ENCODE measurements at places on chromosomes 12 and 14. TPM values are rescaled to one million over a fixed set of nuclear protein-coding genes. Genes with fewer than 3 reads are reported as not detected.

DNA sequence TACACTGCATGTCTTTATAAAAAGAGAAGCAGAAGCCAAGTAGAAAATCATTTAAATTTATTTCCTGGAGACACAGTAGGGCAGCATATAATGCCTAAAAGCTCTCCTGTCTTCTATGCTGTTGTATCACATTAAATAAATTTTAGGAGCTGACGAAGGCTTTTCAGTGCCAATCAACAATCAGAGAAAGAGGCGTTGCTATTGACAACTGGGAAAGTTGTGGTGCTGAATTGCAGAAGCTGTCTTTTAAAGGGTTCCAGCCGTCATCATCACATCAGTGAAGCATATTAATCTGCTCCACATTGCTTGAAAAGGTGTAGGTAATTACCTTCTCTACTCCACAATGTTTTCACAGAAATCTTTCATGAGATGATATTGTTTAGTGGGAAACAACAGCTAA lies 103.9 kb downstream of the FSCB start:
- no peak for DNase-seq

The ART4 gene
- not detected for polyA plus RNA-seq

- DNase-seq: no peak
These were observed 138.5 kb downstream of the MGAT4C start for GRCh38 chr12:86117711-86118110.

DNA sequence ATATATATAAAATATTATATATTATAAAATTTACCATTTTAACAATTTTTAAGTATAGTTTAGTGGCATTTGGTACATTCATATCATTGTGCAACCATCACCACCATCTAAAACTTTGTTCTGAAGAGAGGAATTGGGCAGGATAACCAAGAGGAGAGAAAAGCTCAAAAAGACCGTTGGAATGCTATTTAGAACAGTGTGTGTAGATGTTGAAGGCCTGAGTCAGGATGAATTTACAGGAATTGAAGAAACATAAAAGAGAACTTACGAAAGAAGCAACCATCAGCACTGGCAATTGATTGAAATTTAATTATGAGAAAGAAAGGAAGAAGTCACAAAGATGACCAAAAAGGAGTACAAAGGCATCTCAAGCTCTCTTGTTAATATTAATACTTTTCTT lies 196.9 kb upstream of the PWP1 start:
- DNase-seq: no peak

GRCh38 chr14:74946659-74947281 lies 8.6 kb downstream of the PGF start:
- DNase-seq: no peak

The PLEKHH1 gene
- 52.9 TPM for polyA plus RNA-seq

GRCh38 chr14:51442513-51443175 lies 202.6 kb downstream of the TMX1 start:
- DNase-seq: no peak

DNA sequence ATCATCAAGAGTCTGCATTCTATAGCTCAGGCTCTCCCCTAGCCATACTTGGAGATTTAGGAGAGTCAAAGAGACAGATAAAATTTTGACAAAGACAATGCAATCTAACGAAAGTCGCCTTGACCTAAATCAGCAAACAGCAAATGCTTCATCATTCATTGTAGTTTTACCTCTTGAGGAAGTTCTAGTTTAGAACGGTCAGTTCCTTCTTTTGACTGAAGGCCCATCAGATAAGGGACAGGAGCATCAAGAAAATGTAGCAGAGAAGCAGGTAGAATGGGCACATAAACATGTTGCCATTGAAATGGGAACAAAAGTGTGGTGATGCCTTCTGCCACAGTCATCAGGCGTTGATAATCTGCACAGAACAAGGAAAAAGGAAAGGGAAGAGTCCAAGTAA lies 130.9 kb downstream of the DENND5B start:
- no peak for DNase-seq

DNA sequence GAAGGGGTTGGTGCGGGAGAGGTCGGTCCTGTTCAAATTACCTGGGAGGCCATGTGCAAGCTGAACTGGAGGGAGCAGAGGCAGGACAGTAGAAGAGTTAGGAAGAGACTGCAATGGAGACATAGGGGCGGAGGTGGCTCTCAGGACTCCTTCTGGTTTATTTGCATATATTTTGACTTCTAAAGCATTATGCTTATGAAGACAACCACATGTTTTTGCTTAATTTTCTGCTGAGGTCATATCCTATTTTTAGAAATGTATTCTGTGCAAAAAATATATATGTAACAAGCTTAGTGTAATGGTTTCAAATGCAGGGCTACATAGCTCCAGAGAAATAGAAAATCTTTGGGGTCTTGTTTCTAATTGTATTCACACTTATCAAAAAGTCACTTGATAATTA lies 137.0 kb upstream of the MDM1 start:
- no peak for DNase-seq

- DNase-seq: no peak
These were observed 163.5 kb downstream of the CFAP54 start for GRCh38 chr12:96652870-96653269.

- no peak for DNase-seq
These were observed 46.6 kb downstream of the SUSD6 start for GRCh38 chr14:69657950-69658355.

DNA sequence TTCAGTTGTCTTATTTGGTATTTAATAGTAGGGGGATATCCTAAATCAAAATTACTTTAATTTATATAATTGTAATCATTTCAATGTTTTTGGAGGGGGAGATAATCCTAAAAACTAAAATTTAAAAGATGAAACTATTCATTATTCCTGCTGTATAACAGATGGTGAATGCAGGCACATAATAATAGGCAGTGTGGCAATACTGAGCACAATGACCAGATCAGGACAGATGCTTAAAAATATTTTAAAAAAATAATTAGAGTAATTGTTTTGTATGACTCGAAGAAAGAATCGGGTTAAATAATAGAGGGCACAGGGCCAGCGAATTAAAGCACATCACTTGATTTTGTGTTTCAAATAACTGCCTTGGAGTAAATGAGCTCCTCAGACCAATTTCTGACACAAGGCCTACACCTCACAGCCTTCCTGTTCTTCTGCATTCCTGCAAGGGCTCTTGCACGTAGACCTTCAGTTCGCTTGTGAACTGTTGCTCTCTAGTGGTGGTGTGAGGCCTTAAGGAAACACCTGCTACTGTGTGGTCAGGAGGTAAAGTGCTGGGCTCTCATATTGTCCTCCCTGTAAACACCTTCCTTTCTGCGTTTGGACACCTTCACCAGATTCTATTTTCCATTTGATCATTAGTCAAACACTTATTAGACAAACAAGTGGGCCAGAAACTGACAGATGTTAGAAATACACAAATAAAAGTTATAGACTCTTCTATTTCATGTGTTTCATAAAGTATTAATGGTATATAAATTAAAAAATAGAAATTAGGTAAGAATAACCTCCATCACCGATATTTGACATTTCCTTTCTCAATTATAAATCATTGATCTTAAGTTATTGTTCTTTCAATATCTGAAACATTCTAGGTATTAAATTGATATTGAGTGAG lies 29.3 kb upstream of the KLRF1 start:
- DNase-seq: no peak

The IRAK3 gene
- 3.1 TPM for polyA plus RNA-seq

- DNase-seq: no peak
These were observed 100.5 kb upstream of the STXBP6 start for GRCh38 chr14:25150401-25150800.

The PTPRR gene
- 16.3 TPM for polyA plus RNA-seq

DNA sequence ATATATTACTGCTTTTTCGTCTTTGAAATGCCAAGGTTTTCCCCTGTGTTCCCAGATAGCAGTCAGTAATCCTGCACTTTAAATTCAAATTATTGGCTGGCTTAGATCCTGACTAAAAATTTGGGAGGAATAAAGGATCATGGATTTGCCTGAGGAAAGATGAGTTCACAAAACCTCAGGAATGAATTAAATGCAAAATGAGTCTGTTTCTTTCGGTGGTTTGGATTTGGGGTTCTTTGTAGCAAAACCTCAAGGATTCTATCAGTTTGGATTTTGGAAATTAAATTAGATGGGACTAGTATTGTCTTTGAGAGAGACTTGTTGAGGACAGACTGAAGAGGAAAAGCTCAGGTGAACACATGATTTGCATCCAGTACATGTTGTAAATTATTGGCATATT lies 36.1 kb downstream of the PPFIBP1 start:
- no peak for DNase-seq

DNA sequence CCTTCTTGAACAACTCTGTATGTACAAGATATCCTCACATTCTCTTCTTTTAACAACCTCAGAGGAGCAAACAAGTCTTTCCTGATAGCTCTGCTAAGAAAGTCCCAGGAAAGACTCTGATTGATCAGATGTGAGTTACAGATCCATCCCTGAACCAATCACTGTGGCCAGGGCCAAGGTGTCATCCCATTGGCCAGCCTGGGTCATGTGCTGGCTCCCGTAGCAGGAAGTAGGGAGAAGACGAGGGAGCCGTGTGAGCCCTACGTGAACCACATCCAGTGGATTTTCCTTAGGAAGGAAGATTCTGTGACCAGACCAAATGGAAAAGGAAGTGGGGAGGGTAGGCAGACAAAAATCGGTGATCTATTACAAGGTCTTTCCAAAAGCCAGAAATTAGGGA lies 5.6 kb downstream of the P2RX7 start:
- DNase-seq: no peak

DNA sequence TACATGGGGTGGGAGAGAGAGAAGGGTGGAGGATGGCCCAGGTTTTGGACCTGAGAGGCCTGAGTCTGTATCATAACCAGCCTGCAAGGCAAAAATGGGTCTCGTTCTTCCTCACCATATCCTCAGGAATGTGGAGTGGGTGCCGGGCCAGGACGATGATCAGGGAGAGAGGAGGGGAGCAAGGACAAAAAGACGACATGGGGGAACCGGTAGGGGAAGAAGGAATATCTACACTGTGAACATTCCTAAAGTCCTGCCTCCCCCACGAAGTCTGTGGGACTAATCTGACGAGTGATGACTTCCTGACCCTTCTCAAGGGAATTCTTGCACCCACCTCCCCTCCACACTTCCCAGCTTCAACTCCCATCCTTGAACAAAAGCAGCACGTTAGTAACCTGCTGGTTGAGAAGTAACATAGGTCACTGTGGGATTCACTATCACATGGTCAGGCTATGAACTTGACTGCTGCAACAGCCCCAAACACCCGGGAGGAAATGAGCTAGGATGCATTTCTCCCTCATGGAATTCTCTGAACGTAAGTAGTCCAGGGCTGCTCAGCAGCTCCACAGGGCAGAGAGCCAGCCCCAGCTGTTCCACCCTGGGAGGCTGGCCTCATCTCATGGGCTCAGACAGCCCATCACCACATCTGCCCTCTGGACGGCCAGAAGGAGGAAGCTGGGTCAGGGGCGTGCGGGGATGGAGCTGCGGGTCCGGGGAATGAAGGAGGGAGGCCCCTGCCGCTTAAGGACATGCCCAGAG lies 36.8 kb upstream of the VWF start:
- DNase-seq: no peak

The TAS2R7 gene
- polyA plus RNA-seq: not detected

DNA sequence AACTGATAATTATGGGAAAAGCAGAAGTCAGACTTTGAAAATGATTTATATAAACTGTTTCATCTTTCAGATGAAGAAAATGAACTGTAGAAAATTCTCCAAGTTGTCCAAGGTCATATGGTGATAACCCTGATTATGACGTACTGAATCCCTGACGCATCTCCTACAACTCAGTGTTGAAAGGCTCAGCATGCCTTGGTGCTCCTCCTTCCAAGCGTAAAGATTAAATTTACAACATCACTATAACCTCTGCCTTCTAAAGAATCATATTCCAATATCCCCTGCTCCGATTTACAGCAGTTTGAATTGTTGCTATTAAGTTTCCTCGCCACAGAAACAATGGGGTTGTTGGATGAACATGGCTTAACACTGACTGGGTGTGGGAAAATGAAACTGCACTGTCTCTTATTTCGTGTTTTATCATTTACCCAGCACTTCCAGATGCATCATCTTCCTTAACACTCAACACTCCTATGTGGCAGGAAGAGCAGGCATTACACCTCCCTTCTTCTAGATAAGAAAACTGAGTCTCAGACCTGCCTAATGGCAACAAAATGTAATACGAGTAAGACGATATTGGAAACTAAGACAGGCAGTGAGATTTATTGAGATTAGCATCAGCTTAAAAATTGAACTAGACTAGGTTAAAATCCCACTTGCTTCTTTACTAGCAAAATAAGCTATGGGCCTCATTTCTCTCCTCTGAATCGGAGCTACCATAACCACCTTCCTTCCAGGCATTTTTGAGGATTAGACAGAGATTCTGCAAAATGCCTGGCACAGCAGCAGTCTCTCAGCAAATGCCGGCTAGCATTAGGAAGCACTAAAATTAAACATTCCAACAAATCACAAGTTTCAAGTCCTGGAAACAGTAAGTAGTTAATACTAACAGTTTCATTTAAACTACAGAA lies 74.2 kb downstream of the PPM1H start:
- no peak for DNase-seq

DNA sequence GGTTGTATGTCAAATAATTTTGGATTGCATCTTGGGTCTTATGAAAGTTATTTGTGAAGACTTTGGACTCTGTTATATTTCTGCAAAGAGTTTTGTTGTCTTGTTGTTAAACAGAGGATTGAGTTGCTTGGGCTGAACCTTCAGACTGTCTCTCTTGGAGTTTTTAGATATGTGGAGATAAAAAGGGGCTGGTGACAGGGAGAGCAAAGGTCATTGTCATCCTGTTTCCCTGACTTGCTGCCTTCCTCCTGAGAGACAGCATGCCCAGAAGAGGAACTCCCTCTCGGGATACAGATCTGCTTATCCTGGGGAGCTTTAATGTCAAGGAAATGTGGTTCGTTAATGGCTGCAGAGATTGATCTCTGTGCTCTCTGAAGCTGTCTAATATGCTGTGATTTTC lies 47.6 kb upstream of the RFLNA start:
- DNase-seq: no peak

The RILPL1 gene
- 33.3 TPM for polyA plus RNA-seq

DNA sequence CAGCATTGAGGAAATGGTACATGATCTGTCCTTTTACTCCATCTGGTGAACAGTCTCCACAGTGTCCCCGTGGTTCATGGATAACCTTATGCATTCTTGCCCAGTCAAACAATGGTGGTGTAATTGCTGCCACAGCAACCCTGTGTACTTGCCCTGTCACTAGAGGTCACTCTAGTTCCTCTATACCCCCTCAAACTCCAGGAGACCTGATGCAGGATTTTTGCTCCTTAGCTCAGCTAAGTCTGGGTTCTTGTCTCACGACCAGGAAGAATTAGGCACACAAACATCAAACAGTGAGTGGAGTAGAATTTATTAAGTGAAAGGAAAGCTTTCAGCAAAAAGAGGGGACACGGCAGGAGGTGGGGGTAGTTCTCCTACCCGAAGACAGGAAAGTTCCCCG lies 24.7 kb upstream of the EEA1 start:
- DNase-seq: no peak
